Bladder microvascular endothelial cell (primary cell): ENCODE measurements at places on chromosomes 6 and 20. TPM values are rescaled to one million over a fixed set of nuclear protein-coding genes. Genes with fewer than 3 reads are reported as not detected.

The SPATS1 gene
- not detected in 2 replicates for total RNA-seq

The CENPQ gene
- total RNA-seq: 4.8 and 6.6 TPM in 2 replicates

The RPS6KA2 gene
- 85.3 and 381 TPM in 2 replicates for total RNA-seq

The PKIB gene
- total RNA-seq: 0.13 TPM in 1 of 2 replicates, not detected in the other

The HLA-DQB1 gene
- total RNA-seq: 1.6 TPM in 1 of 2 replicates, not detected in the other
